ENCODE measurements at places on chromosomes 3 and 15.

- DNase-seq, result no peak
Observed at GRCh38 chr3:177934001-177934891, 602.0 kb upstream of the KCNMB2 start.

- DNase-seq, result no peak
Observed at GRCh38 chr3:50862221-50862620, 187.5 kb downstream of the DOCK3 start.

DNA sequence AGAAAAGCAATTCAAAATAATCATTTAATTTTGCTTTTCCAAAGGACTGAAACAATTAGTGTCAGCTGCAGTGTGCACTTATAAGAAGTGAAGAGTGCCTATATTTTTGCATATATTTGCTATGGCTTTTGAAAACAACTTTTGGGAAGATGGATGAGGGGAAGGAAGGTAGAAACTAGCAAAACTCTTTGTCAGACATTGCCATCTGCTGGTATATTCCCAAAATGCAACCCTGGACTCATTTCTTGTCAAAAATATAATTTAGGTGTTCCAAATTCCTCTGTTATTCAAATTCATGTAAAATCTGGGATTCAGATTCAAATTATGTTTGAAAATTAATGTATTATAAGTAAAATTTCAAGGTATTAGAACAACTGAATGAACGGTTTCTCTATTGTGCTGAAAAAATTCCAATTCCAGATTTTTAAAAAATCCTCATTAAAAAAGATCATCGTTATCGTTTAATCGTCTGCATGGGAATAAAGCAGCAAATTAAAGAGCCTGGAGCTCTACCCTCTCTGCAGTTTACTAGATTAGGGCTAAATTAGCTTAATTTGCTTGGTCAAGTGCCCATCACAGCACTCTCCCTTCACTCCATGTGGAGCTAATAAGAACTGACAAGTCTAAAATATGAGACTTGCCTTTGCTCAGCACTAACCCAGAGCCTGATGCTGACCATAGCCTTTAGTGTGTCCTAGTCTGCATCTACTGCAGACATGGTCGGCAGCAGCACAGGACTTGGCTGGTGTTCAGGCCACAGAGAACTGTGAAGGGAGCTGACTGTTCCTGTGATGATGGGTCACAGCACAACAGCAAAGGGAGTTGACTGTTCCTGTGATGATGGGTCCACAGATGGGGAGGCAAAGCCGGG, 67.9 kb upstream of the MITF start:
- no peak for DNase-seq

- no peak for DNase-seq
Observed at GRCh38 chr3:52385157-52385556, 59.7 kb downstream of the SEMA3G start.

DNA sequence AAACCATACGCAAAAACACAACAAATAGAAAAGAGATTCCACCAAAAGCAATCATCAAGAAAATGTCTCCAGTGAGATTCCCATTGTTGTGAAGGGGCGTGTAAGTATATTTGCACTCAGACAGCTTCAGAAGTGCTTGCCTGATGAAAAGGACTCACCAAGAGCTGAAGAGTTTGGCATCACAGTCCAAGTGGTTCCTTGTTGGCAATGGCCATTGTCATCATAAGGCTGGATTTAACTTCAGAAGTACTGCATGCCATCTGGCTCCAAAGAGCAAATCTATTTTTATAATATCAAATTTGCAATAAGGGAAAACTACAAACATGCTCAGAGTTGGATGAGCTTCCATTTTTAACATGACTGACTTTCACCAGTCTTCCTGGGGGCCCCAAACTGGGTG, 505.3 kb upstream of the NR2F2 start:
- no peak for DNase-seq

DNA sequence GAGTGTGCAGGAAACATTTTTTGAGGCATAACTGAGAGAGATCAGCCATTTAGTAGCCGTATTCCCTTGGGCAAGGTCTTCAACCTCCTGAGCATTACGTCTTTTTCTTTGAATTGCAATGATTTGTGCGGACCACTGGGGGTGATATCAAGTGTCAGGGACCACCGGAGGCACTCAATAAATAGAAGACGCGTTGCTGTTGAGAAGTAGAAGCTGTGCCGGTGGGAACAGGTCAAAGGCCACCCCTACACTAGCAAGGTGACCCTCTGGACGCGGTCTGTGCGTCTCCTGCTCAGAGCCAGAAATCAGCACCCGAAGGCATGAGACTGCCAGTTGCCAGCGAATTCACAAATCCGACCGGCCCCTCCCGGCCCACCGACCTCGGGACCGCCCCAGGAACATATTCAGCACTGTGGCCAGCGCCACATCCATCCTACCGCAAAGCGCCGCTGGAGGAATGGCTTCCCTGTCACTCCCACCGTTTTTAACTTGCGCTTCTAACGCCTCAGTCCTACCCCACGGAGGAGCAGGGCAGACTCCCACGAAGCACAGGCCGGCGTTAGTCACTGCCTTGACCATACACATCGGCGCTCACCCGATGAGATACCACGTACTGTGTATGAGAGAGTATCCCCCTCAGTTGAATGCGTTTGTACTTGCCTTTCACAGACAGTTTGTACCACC, 1.4 kb upstream of the GHSR start:
- DNase-seq, result no peak

Measured in SIG-M5 (cell line).